ENCODE measurements at places on chromosomes 16 and 17.

GRCh38 chr16:67477960-67478554 is 2.9 kb downstream of the ATP6V0D1 start:
- no peak for DNase-seq

DNA sequence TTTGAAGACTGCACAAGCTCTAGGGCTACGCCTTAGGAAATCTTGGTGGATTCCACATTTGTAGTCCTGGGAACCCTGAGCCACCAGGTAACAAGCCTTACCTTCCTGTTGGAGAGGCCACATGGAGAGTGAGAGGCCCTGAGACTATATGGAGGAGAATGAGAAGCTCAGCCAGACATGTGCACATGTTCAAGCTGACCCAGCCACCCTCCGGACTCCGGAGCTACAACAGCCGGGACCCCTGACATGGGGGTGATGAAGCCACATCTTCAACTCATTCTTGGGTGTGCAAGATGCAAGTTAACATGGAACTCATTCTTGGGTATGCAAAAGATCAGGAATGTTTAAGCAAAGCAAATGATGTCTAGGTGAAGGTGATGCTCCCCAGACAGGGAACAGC is 62.7 kb downstream of the GNA13 start:
- DNase-seq: no peak

DNA sequence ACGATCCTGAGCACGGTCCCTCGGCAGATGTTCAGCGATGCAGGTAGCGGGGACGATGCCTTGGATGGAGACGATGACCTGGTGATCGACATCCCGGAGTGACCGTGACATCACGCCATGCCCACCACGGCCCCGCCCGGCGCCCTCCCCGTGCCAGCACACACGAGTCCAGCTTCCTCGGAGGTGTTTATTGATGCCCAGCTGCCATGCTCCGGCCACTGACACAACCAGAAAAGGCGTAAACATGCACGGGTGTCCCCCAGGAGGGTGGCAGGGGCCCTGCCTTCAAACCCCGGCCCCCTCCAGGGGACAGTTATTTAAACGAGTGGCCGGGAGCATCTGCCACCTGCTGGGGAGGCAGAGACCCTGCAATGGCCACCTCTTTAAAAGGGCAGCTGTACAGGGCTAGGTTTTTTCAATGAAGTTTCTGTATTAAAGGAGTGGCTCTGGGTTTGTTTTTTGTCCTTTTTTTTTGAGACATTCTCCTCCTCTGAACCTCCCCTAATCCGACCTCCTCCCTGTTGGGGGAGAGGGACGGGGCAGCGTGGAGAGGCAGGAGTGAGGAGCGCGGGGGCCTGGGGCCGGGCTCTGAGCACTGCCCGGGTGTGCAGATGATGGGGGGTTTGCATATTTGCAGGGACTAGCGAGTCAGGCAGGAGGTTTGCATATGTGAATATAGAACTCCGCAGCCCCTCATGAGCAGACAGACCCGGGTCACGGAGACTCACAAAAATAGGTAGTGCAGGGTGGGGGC is 5.3 kb downstream of the DOC2A start:
- peak; percentile 81 for DNase-seq

DNA sequence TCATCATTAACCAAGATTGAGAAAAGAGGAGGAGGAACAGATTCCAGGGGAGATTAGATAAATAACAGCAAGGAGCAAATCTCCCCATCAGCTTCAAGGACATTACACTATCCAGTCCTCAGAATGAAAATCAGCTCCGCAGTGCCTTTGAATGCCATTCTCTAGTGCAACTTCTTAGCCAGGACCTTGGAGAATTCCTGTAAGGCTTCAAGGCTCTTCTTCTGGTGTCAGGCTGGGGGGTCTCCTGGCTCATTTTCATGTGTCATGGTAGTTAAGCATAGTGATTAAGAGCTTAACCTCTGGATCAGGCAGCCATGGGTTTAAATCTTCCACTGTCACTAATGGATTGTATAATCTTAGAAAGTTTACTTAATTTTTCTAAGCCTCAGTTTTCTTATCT is 137.3 kb upstream of the CCL2 start:
- DNase-seq: no peak

- no peak for DNase-seq
Observed at GRCh38 chr17:38717139-38717745, 12.2 kb downstream of the MLLT6 start.

All from activated CD4-positive, alpha-beta T cell treated with anti-CD3 and anti-CD28 coated beads, Interleukin-2, amount 10 ng/mL, durations not matched to agents 24 days and 14 days (primary cell).